Left cardiac atrium (tissue), 4 donors: ENCODE measurements at places on chromosomes 16 and 17.

GRCh38 chr16:84687715-84688114 is 12.1 kb upstream of the USP10 start:
- DNase-seq = no peak

GRCh38 chr17:14688134-14688533 is 387.3 kb downstream of the HS3ST3B1 start:
- DNase-seq = no peak

DNA sequence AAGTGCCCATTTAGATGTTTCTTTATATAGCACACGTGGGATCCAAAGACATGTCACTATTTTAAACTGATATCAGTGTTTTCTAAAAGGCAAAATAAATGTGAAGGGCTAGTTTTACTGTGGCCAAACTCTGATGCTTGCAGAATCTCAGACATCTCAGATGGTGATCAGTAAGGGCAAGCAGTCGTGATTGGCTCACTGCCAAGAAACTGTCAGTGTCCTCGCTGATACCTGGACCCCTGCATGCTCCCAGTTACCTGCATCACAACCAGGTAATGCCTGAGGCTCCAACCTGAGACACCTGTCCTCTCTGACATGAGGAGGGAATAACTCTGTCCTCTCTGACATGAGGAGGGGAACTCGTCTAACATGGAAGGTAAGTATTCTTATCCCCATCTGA is 114.0 kb downstream of the SPECC1 start:
- no peak for DNase-seq

DNA sequence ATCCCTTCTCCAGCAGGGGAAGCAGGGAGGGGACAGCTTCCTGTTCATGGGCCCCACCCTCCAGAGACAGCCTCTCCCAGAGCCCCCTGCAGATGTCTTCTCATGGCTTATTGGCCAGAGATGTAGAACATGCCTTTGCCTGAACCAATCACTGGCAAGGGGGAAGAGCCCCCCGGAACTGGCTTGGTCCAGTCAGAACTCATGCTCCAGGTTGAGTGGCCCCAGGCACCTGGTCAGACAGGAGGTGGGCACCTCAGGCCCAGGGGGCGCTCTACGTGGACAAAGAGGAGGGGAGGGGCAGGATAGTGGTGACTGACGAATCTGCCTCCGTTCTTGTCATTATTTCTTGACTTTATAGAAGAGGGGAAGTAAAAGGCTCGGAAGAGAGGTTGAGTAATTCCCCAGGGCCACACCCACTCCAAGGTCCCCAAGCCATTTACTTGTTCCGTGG is 23.6 kb downstream of the RAB11FIP4 start:
- no peak for DNase-seq

- no peak for DNase-seq
Observed at GRCh38 chr16:88502371-88502770, 49.3 kb downstream of the ZFPM1 start.

DNA sequence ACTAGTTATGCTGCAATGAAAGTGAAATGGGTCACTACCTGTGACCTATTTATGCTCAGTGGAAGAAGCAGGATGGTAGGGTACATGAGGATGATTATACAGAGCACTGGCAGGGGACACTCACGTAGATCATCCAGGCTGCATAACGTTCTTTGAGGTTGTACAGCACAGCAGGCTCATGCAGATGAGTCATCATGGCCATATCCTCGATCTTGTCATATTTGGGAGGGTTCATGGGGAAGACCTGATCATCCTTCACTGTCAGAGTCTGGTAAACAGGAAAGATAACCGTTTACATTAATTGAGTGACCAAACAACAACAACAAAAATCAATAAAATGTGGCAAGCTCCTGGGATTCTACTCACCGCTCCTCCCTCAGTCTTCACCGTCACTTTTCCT is 2.1 kb downstream of the MYH2 start:
- no peak for DNase-seq

DNA sequence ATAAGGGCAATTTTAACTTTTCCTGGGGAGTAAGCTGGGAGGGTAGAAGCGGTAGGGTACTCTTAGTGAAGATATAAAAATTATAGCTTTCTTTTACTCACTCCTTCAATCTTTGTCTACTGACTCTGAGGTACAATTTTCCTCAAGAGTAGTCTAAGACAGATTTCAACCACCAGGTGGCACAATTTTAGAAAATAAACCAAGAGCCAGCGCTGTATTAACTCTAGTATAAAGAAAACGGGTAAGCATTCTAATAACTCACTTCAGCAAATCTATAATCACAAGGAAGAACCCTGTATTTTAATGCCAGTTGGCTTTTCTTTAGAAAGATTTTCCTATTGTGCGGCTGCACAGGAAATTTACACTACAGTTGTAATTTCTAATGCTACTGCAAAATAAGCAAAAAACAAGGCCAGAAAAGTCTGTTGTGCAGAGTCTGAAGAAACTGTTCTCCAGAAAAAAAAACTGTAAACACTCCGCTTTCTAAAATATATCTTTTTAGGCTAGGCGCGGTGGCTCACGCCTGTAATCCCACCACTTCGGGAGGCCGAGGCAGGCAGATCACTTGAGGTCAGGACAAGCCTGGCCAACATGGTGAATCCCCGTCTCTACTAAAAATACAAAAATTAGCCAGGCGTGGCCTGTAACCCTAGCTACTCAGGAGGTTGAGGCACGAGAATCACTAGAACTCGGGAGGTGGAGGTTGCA is 1.9 kb downstream of the CMC2 start:
- no peak for DNase-seq

GRCh38 chr17:69874175-69874670 is 200.8 kb upstream of the KCNJ16 start:
- DNase-seq = no peak

GRCh38 chr17:6867849-6868248 is 36.3 kb upstream of the TEKT1 start:
- no peak for DNase-seq

DNA sequence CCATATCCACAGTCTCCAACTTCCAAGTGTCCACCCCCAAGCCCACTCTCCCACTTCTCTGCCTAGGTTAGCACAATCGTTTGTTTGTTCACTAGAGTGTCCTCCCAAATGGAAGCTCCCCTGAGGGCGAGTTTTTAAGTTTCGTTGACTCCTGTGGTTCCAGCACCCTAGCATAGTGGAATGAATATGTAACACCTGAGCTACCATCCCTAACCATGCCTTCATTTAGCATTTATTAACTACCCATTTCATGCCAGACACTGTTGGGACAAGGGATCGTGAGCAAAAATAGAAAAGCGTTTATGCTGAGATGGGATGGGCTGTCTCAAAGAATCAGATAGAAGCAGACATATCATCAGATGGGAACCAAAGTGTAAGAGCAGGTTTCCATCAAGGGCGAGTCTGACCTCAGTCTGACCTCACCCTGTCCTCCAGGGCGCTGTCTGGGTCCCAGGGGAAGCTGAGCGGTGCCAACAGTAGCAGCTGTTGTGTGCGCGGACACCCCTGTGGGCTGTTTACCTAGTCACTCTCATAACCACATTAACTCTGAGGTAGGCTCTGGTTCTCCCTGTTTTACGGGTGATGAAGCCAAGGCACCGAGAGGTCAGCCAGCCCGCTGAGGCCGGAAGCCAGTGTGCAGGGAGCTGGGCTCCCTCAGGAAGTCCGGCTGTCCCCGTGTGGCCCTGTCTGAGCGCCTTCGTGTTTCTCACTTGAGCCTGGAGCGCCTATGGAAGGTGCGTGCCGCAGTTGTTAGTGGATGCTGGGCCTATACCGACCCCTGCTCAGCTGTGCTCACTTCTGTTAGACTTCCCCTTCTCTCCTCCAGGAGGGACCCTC is 6.2 kb downstream of the CNP start:
- peak; percentile 56 for DNase-seq

DNA sequence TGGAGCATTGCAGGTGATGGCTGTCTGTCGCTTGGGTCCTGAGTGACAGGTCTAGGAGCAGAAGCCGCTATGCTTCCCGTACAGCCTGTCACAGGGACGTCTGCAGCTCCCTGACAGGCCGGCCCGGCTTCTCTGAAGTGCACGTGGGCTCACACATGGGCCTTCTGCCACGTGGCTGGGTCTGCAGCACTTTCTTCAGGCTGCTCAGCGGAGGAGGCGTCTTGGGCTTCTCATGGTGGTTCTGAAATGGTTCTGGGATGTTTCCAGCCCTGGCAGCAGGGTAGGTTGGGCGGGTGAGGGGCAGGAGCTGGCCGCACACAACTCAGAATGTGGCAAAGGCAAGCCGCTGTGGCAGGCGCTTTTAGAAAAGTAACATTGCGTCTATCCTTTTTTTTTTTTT is 80.3 kb upstream of the ZNF750 start:
- no peak for DNase-seq

- DNase-seq = no peak
Observed at GRCh38 chr17:4333041-4333440, 33.4 kb downstream of the UBE2G1 start.

GRCh38 chr17:39173526-39174274 is 7.7 kb upstream of the ARL5C start:
- no peak for DNase-seq

- DNase-seq = no peak
Observed at GRCh38 chr17:6556121-6557039, at the start of gene PITPNM3. Gene PITPNM3, minus strand, starts transcription at chr17:6556555. Its CDS starts 149 bp downstream, at chr17:6556406.

DNA sequence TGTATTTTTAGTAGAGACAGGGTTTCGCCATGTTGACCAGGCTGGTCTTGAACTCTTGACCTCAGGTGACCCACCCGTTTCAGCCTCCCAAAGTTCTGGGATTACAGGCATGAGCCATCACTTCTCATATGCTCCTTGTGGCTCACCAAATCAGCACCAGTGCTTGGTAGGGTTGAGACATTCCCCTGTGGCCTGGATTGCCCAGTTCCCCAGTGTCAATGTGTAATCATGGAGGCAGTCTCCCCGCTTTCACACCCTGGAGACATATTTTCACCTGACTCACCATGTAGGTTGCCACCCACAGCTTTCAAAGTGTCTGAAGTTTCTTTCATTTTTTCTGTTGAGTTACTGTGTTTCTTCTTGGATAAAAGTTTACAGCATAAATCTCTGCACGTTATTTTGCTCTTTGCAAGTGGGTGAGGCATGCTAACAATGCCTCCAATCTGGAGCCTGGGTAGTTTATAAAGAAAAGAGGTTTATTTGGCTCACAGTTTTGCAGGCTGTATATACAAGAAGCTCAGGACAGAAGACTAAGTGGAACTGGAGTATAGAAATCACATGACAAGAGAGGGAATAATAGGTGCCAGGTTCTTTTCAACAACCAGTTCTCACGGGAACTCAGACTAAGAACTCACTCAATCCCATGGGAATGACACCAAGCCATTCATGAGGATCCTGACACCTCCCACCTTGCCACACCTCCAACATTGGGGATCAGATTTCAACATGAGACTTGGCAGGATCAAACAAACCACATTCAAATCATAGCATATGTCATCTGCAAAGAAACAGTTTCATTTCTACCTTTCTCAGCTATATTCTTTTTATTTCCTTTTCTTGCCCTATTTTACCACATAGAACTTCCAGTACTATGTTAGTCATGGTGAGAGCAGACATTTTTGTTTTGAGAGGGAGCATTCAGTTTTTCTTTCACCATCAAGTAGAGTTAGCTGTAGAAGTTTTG is 113.2 kb downstream of the PHKB start:
- no peak for DNase-seq

DNA sequence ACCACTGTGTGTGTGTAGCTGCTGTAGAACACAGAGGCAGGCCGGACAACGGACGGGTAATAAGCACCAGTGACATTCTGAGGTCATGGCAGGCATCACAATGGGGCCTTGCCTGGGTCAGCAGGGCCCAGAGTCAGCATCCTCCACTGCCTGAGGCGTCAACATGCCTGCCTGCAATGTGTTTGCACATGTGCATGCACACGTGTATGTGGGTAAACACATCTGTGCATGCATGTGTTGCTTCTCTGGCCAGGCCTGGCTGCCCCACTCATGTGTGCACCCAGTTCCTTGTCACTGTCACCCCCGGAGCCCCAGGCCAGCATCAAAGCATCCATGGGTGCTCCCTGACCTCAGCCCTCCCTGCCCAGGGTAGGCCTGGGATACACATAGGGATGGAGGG is 43.3 kb downstream of the LGALS9 start:
- no peak for DNase-seq

- DNase-seq = peak; percentile 34
Observed at GRCh38 chr17:73639322-73639721, 4.9 kb downstream of the SDK2 start.

- DNase-seq = no peak
Observed at GRCh38 chr17:80501741-80502577, 25.6 kb upstream of the NPTX1 start.

DNA sequence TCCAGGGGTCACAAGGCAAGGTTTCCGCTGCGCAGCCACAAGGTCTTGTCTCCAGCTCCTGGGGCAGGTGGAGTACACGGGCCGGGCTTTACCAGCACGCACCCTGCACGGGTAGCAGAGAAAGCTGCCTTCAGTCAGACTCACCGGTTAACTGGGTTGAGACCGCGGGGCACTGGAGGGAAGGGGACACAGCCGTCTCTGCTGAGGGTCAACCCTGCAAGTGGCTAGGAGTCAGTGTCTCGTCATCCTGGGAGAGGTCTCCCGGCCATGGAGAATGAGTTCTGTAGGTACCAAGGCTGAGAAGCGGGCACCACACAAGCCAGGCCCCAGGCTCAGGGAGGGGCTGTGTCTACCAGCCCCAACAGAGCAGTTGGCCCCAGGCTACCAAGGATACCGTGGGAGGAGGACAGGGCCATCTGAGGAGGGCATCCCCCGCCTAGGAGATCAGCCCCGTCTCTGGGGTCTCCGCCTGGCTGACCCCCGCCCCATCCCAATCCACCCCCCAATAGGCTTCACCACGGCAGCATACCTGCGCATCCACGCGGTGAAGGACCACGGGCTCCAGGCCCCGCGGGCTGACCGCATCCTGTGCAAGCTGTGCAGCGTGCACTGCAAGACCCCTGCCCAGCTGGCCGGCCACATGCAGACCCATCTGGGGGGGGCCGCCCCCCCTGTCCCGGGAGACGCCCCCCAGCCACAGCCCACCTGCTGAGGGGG is 2.8 kb upstream of the PRRT2 start:
- no peak for DNase-seq

GRCh38 chr16:27462846-27463682 is 61.1 kb downstream of the IL21R start:
- no peak for DNase-seq

GRCh38 chr17:44283344-44284023 is 15.5 kb upstream of the SLC4A1 start:
- no peak for DNase-seq
